Fibroblast of the aortic adventitia (primary cell): ENCODE measurements at places on chromosomes 16 and 17. TPM values are rescaled to one million over a fixed set of nuclear protein-coding genes. Genes with fewer than 3 reads are reported as not detected.

The RNF43 gene
- total RNA-seq = under 0.01 and 0.49 TPM in 2 replicates

DNA sequence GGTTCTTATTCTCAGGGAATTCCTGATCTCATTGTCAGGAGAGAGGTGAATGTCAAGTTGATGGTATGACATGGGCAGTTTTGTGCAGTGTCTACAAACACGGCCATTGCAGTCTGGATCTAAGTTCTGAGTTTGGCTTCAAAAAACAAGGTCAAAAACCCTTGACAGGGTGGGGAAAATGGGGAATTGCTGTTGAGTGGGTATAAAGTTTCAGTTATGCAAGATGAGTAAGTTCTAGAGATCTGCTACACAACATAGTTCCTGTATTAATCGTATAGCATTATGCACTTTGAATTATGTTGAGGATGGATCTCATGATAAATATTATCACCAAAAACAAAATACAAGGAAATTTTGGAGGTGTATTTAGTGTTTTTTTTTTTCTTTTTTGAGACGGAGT, 36.6 kb upstream of the CARMIL2 start:
- no peak for DNase-seq

- no peak for DNase-seq
These were observed 114.8 kb upstream of the XYLT1 start for GRCh38 chr16:17585449-17586074.

DNA sequence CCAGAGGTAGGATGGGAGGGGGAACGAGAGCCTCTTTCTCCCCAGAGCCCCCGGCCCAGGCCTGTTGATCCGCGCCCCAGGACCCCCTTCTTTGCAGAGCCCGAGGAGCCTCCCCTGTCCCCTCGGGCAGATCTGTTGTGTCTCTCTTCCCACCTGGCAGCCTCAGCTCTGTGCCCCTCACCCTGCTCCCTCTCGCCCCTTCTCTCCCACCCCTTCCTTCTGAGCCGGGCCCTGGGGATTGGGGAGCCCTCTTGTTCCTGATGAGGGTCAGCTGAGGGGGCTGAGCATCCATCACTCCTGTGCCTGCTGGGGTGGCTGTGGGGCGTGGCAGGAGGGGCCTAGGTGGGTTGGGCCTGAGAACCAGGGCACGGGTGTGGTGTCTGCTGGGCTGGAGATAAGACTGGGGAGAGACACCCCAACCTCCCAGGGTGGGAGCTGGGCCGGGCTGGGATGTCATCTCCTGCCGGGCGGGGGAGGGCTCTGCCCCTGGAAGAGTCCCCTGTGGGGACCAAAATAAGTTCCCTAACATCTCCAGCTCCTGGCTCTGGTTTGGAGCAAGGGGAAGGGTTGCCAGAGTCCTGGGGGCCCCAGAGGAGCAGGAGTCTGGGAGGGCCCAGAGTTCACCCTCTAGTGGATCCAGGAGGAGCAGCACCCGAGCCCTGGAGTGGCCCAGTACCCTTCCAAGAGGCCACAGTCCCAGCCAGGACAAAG, 65.4 kb downstream of the MRC2 start:
- peak; percentile 31 for DNase-seq

GRCh38 chr17:79521225-79521624, 89.6 kb downstream of the RBFOX3 start:
- DNase-seq = no peak
